Renal cortical epithelial cell (primary cell): ENCODE measurements at places on chromosomes 6 and 20. TPM values are rescaled to one million over a fixed set of nuclear protein-coding genes. Genes with fewer than 3 reads are reported as not detected.

- DNase-seq, result no peak
Measured at GRCh38 chr20:25659999-25660398, 36.2 kb upstream of the NANP start.

- DNase-seq, result no peak
Measured at GRCh38 chr6:126446248-126446647, 106.3 kb downstream of the CENPW start.

DNA sequence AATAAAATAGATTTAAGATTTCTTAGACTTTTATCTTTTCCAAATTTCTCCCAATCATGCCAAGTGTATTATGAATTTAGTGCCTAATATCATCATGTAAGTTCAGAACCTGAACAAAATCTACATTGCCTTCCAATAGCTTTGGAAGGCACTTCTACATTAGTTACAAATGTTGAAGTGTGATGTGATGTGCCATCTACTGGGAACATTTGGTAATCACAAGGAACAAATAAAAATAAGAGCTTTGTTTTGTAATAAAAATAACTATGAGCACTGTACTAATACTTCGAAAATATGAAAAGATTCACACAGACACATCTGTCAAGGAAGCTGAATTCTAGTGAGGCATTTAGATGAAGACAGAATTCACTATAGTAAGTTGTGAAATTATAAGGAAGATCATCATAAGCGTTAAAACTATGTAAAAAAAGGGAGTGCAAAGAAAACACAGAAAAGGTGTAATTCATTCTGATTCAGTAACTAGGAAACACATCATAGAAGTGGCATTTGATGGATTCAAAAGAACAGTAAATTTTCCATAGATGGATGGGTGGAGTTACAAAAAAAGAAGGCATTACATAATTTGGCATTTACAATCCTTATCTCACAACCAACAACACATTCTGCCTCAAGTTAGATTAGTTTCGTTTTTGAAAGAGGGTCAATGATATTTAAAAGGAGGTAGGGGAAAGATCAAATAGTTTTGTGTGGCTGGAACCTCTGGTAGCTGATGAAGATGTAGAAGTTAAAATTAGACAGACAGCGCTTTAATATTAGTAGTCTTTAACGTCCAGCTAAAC lies 161.0 kb downstream of the ASCC3 start:
- DNase-seq, result peak; percentile 50

- DNase-seq, result no peak
Measured at GRCh38 chr6:141443668-141444289, 688.9 kb upstream of the GJE1 start.

- DNase-seq, result no peak
Measured at GRCh38 chr6:169495601-169496000, 206.2 kb downstream of the WDR27 start.

GRCh38 chr6:22448291-22448711 lies 121.1 kb upstream of the HDGFL1 start:
- DNase-seq, result peak; percentile 84

- no peak for DNase-seq
Measured at GRCh38 chr6:97129106-97129505, 153.9 kb downstream of the MMS22L start.

DNA sequence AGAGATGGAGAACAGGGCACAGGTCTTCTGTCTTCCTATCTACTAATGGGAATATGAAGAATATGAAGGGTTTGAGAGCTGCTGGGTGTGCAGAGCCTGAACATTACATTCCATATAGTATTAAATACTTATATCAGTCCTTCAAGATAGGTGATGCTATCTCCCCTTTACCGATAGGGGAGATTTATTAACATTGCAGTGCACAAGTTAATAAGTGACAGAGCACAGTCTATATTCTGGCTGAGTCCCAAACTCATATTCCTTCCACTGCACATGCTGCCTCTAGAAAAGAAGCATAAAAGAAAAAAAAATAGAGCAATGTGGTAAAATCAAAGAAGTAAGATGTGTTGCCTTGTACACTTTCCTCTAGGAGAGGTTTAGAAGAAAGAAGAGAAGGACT lies 18.5 kb upstream of the KIAA0408 start:
- DNase-seq, result no peak

DNA sequence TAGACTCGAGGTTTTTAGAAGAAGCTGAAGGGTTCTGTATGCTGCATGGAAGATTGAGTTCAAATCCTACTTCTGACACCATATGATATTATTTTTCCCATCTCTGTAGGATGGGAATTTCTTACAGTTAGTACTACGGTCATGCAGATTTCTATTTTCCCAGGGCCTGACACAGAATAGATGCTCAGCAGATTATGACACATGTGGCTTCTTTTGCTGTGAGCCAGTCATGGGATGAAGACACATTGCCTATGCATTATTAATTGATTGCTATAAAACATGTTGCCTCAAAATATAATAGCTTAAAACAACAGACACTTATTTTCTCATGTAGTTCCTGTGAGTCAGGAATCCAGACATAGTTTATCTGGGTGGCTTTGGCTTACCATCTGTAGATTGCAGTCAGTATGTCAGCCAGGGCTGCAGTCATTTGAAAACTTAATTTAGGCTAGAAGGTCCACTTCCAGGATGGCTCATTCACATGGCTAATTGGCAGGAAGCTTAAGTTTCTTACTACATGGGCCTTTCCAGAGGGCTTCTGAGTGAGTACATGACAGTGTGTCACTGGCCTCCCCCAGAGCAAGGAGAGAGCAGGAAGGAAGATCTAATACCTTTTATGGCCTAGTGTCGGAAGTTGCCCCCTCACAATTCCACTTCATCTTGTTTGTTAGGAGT lies 29.5 kb downstream of the TOP1 start:
- peak; percentile 79 for DNase-seq

DNA sequence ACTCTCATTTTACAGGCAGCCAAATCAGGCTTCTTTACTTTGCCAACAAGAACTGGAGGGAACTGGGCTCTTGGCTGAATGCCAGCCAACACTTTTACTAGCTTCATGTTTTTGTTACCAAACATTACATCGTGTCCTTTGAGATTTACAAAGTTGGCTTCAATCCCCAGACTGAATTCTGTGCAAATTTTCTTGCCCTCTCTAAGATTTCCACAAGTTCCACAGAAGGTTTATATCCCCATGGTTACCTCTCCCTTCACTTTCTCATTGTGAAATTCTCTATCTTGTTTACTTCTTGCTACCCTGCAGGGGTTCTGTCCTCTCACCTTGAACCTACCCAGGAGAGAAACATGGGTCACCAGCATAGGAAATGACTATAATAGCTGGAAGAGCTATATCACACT lies 37.6 kb upstream of the PLCB1 start:
- DNase-seq, result peak; percentile 74

DNA sequence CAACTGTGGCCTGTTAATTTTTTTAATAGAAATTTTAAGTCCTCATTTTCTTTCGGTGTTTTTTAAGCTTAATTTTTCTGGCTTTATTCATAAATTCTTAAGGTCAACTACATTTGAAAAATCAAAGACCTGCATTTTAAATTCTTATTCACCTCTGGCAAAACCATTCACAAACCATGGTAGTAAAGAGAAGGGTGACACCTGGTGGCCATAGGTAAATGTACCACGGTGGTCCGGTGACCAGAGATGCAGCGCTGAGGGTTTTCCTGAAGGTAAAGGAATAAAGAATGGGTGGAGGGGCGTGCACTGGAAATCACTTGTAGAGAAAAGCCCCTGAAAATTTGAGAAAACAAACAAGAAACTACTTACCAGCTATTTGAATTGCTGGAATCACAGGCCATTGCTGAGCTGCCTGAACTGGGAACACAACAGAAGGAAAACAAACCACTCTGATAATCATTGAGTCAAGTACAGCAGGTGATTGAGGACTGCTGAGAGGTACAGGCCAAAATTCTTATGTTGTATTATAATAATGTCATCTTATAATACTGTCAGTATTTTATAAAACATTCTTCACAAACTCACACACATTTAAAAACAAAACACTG lies 10.1 kb downstream of the HFE start:
- peak; percentile 60 for DNase-seq

DNA sequence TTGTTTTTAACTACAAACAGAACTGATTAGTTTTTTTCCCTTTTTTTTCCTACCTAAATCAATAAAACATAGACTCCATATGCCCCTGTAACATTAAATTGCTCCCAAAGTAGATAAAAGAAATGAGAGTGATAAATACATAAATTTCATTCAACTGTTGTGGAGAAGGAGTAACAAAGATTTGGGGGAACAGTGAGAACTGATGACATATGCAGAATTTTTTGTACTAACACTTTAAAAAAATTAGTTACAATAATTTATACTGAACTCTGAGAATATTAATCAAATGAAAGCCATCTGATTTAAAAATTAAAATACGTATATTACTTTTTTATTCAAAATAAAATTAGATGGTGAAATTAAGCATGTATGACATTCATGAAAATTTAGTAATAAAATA lies 195.7 kb downstream of the COL19A1 start:
- DNase-seq, result no peak

DNA sequence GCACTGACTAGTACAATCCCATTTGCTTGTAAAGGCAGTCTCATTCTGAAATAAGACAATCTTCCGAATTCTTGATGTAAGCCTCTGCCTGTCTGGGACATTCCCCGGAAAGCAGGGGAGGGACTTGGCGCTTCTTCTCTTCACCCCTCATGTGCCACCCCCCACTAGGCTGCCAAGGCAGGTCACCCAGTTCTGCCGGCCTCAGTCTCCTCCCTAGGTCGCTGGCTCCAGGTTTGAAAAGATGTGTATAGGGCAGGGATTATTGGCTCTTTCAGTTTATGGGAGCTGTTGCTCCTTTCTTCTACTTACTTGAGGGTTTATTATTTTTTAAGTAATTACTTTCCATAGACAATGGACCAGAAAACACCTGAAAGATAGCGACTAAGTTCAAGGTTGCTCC lies 158.1 kb upstream of the RPS6KA2 start:
- no peak for DNase-seq

- no peak for DNase-seq
Measured at GRCh38 chr6:52611833-52612232, 35.0 kb upstream of the TRAM2 start.

DNA sequence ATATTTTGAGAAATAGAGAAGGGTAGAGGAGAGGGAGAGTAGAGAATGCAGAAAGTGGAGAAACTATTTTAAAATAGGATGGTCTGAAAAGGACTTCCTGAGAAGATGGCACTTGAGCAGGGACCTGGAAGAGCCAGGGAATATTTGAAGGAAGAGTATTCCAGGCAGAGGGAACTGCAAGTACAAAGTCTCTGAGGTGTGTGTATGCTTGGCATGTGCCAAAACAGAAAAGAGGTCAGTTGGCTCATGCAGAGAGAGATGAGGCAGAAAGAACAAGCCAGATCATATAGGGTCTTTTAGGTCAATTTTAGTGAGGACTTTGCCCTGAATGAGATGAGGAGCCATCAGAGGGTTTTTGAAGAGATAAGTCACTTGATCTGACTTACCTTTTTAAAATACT lies 145.9 kb downstream of the FLRT3 start:
- no peak for DNase-seq

Gene PLG
- not detected in 2 replicates for total RNA-seq

Gene SRMS
- total RNA-seq, result not detected in 2 replicates

Gene SPATS1
- total RNA-seq, result not detected in 2 replicates

Gene SLC52A3
- total RNA-seq, result 1.6 and 1.9 TPM in 2 replicates

Gene SENP6
- 47.8 and 104 TPM in 2 replicates for total RNA-seq

Gene OARD1
- total RNA-seq, result 10.1 and 17.1 TPM in 2 replicates

Gene HS3ST5
- total RNA-seq, result not detected in 2 replicates
